ENCODE measurements at places on chromosomes 3 and 15.

GRCh38 chr3:119173325-119173724, at the start of gene UPK1B:
TSS of gene UPK1B (plus strand) at chr3:119173598. CDS start at chr3:119186742, 13,144 bp downstream.
- DNase-seq, result no peak

GRCh38 chr3:172383306-172383796, 64.9 kb downstream of the GHSR start:
- no peak for DNase-seq

DNA sequence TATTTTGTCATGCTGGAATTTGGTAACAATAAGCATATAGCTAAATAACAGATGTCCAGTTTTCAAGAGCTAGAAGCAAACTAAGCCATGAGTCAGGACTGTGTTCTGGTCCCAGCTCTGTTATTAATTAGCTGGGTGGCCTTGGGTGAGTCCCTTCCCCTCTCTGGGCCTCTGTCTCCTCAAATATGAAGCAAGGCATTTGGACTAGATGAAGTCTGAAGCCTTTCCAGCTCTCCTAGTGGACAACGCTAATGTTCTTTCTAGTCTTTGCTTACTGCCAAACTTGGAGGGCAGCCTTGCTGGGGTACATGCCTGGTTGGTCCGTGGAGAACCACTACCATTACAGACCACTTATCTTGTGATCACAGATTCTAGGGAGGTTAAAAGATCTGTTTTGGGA, 127.6 kb downstream of the DUT start:
- DNase-seq, result no peak

DNA sequence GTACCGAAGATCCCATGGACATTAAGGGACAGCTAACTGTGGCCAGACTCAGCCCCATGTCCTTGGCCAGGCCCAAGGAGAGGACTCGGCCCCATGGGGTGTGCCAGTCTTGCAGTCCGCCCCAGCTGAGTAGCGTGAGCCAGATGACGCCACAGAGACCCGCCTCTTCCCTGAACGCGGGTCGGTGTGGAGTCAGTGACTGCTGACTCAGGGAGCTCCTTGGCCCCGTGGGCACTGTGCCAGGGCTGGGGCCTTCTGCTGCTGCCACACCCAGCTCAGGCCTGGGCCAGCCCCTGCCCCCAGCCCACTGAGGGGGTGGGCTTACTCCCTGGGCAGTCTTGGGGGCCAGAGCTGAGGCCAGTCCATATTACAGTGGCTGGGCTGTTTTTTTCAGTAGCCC, 52.8 kb downstream of the PLXNA1 start:
- DNase-seq, result no peak

- DNase-seq, result no peak
These were observed 291.7 kb upstream of the CNTN3 start for GRCh38 chr3:74906181-74906580.

DNA sequence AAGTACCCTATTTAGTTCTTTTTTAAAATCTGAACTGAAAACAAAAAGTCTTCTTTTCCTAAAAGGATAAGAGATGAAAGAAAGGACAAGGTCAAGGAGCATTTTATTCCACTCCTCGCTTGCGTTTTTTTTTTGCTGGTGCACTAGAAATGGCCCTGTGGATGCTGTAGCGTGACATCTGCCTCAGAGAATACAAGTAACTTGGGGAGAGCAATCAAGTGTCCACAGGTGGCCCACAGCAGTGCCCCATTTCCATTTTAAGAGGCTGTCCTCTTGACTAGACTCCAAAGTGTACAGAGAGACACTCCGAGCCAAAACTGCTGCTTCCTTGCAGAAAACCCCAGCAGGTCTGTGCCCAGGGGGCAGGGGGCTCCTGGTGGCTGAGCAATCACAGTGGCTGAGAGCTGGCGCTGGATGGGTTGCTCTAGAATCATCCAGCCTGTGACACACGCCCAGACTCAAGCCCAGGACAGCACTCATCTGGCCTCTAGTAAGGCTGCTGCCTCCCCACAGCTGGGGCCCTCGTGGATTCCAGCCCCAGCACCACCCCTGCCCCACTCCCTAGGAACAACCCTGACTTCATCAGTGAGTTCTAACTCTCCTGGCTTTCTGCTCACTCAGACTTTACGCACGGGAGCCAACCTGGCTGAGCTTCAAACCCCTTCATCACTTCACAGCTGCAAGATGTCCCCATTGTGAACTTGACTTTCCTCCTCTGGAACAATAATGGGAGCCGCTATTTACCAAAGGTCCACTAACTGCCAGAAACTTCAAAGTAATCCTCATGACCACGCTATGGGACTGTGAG, 71.1 kb upstream of the SPATA12 start:
- DNase-seq, result no peak

- no peak for DNase-seq
These were observed 243.7 kb downstream of the SLC9A9 start for GRCh38 chr3:143604402-143605185.

GRCh38 chr3:112437146-112438022, 61.9 kb downstream of the BTLA start:
- DNase-seq, result no peak

DNA sequence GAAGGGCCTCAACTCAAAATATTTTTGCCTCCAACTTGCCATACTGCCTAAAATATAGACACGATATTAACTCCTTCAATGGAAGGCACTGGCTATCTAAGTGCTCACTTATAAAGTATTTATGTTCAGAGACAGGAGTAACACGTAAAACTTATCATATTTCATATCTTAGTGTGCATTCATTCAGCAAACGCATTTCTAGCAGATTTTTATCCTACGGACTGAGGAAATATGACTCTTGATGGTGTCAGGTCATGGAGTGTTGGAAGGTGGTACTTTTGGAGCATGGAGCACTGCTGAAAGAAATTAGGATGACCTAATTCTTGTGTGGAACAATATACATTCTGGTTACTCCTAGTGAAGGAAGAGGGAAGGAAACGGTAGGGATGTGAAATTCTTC, 43.8 kb upstream of the LEKR1 start:
- no peak for DNase-seq

DNA sequence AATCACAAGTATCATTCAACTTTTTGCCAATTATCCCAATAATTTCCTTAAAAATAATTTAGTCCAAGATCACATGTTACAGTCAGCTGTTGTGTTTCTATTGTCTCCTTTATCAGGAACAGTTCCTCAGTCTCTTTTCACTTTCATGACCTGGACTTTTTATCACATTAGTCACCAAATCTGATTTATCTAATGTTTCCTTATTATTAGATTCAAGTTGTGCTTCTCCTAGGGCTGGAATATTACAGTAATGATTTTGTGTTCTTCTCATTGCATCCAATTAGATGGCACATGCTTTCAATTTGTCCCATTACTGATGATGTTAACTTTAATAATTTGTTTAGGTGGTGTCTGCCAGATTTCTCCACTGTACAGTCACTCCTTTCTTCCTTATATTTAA, 66.3 kb upstream of the DCBLD2 start:
- DNase-seq, result no peak

- DNase-seq, result no peak
These were observed 9.9 kb downstream of the EAF2 start for GRCh38 chr3:121844892-121845291.

DNA sequence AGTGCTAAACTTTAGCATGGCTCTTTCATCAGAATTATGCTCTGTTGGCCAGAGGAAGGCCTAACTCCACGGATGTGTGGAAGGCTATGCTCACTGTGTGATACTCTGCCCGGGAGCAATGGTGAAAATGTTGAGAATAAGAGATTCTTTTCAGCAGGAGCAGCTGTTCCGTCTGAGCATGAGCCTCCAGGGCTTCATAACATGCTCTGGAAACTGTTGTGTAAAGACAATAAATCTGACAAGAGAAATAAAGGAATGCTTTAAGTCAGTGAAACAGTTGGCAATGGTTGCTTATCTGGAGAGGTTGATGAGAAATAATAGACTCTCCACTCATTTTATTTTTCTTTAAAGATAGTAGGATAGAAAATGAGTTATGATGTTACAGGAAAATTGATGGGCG, 269.8 kb downstream of the DIPK2A start:
- DNase-seq, result no peak

GRCh38 chr3:138222131-138222941, 35.2 kb downstream of the ARMC8 start:
- no peak for DNase-seq

GRCh38 chr3:162718697-162719096, 1222.1 kb downstream of the OTOL1 start:
- no peak for DNase-seq

GRCh38 chr15:39788800-39789565, 6.3 kb upstream of the FSIP1 start:
- DNase-seq, result no peak

GRCh38 chr15:68586274-68586961, 7.6 kb downstream of the CORO2B start:
- DNase-seq, result no peak

- DNase-seq, result no peak
These were observed 9.2 kb downstream of the IGF2BP2 start for GRCh38 chr3:185815391-185816282.

DNA sequence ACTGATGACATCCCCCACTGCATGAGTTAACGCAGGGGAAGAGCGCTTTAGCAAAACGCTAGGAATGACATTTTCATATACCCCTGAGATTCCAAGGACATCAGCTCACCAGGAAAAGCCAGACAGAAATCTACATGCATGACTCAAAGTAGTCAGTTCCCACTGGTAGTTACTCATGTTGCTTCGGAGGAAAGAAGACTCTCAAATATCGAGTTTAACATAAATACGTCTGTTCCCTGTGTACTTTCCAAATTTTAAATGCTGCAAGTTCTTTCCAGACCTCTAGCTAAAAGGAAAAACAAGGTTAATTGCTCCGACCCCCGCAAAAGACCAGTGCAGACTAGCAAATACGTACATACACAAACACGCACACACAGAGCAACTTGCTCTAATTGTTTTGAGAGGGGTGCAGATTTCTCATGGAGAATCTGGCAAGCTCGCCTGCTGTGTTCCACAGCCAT, 115.4 kb upstream of the PRICKLE2 start:
- DNase-seq, result no peak

DNA sequence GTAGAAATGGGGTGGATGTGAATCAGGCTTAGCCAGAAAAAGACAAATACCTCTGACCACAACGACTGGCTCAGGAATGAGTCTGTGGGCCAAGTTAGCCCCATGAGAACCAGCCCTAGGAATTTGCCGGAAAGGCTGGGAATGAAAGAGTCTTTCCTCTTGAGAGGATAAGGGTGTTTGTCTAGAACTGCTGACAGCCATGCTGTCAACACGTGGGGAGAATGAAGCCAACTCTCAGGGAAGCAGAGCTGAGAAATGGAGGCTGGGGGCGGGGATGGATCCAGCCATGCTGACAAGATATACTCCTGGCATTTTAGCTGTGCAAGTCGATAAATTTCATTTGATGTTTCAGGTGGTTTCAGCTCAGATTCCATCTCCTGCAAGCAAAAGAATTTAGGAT, 10.6 kb upstream of the SLC6A1 start:
- DNase-seq, result no peak

GRCh38 chr15:28086175-28086703, 12.9 kb downstream of the OCA2 start:
- no peak for DNase-seq

- no peak for DNase-seq
These were observed 5.2 kb downstream of the TBC1D2B start for GRCh38 chr15:78072080-78072892.

DNA sequence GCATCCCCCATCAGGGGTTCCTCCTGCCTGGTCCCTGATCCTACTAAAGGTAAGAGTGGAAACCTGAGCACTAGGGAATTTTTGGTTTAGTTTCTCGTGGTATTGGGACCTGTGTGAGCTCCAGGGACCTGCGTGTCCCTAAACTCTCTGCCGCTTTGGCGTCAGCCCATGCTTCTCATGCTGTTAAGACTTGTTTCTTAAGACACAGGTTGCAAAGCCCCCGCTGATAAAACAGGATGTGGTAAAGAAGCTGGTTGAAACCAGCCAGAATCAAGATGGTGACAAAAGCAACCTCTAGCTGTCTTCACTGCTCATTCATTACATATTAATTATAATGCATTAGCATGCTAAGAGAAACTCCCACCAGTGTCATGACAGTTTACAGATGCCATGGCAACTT, 64.6 kb downstream of the LYZL4 start:
- no peak for DNase-seq

- DNase-seq, result no peak
These were observed 55.0 kb downstream of the CFAP20DC start for GRCh38 chr3:58994746-58995330.

Measured in stimulated activated CD4-positive, alpha-beta T cell treated with anti-CD3 and anti-CD28 coated beads, Interleukin-1b, Interleukin-23, amount 100 ng/mL, for 1 hour (primary cell).